ENCODE measurements at places on chromosomes 1 and 21. TPM values are rescaled to one million over a fixed set of nuclear protein-coding genes. Genes with fewer than 3 reads are reported as not detected.

DNA sequence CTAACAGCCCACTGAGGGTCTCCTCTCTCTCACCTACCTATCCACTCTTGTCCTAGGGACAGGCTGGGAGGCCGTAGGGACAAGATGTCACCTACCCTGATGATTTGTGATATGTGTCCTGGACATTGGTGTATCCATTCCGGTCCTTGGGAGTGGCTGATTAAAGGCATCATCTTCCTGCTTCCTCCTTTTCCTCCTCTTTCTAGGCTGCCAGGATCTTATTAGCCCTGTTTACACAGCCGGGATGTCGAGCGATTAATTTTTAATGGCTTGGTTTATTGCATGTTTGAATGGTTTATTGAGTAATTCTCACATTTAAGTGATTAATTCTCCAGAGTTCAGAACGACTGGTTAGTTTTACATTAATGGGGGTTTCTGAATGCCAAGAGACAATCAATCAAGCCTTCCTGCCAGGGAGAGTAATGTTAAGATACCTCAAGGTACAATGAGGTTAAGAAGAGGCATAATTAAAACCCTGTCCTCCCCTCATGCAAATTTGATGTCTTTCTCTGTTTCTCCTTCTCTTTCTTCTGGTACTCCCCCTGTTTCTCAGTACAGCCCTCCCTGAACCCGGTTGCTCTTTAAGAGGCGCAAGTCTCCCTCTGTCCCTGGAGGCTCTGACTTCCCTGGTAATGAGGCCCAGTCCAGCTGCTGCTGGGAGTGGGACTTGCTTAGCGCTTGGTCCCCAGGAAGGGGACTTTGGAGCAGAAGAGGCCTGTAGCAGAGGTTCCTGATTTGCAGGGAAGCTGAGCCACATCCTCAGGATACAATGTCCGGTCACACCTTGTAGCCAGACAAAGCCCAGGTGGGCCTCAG is 50.9 kb downstream of the ACTL8 start:
- no peak for DNase-seq

DNA sequence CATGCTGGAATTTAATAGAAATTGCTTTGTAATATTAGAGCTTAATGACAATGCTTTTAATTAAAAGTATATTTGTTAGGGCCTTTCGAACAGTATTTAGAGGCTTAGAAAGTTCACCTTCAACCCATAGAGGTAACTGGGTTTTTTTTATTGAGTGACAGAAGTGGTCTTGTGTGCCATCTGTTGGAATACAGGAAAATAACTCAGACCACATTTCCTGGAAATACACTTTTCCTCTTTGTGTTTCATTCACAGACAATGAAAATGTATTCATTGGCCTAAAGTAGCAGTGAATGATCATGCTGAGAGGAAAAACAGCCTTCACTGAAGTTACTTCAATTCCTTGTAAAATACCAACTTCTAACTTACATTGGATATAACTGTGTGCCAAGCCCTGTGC is 83.6 kb upstream of the L1TD1 start:
- DNase-seq, result no peak

DNA sequence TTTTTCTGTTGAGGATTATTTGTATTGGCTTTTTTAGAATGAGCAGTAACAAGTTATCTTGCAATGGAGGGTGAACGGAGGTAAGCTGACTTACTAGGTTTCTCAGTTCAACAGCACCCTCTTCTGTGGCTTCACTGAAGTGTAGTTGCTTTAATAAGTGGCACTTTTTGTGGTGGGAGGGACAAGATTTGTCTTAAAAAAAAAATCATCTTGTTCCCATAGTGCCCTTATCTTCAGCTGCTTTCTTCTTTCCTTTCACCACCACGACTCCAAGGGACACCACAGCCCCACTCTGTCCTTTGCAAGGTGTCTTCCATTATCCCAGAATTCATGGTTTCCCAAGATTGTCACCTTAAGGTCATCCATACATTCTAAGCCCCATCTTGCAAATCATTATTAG is 92.9 kb downstream of the PIGK start:
- DNase-seq, result no peak

DNA sequence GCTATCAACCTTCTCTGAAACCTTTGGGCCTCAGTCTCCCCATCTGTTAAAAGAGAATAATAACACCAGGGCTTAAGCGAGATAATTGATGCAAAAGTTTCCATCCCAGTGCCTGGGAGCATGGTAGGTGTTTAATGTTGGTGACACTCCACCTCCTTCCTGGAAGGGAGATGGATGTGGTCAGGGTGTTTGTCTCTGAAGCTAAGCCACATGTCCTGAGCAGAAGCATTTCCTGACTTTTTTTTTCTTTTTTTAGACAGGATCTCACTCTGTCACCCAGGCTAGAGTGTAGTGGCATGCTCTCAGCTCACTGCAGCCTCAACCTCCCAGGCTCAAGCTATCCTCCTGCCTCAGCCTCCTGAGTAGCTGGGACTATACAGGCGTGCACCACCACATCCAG is 72.6 kb upstream of the HMGB4 start:
- DNase-seq, result no peak

DNA sequence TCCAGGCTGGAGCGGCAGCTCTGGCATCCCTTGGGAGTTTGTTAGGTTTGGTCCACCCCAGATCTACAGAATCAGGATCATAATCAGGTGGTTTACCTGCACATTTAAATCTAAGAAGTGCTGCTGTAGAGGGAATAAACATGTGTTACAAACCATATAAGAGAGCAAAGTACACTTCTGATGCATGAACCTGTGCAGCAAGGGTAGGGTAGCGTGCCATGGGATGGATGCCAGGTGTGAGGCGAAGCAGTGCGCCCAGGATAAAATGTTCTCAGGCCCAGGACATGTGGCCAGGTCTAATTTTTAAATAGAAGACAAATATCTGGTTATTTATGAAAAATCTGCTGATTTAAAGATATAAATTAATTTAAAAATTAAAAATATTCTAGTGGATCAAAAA is 308.8 kb upstream of the USP24 start:
- DNase-seq, result no peak

DNA sequence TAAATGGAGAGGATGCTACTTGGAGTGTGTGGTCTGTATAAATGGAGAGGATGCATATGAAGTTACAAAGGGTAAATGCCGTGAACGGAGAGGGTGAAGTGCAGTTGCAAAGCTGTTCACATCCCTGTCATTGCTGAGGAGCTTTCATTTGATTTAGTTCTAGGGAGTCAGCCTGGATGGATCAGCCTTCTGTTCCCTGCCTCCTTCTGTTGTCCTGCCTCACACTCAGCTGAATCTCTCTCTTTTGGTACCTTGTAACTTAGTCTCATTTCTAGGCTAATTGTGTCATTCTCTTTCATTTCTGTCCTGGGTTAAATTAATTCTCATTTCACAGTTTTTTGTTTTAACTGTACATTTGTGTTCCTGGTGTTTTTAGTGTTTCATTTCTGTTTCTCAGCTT is 133.2 kb upstream of the COL6A1 start:
- no peak for DNase-seq

DNA sequence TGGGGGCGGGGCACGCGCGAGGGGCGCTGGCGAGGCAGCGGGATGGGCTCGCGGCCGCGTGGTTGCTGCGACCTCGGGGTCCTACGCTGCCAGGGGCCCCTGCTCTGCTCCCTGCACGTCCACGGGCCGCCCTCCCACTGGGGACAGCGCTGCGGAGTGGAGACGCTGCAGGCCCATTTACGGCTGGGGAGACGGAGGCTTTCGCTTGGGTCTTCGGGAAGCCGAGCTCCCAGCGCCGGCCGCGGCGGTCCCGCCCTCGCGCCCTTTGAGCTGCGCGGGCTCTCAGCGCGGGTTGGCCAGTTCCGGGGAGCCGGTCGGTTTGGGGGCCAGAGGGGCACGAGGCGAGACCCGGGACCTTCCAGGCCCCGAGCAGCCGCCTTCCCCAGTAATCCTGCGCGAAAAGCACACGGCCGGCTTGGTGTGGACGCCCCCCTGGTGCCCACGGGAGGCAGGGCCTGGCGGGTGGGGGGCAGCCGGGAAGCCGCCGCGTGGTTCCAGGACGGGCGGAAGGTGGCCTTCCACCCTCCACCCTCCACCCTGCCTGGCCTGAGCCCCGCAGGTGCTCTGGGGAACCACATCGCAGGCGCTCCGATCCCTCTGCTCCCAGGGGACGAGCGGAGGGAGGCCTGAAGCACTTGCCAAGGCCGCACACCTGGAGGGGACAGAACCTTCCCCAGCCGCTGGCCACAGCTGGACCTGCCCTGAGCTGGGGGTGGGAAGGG is 570 bp upstream of the PEX10 start:
- no peak for DNase-seq

GRCh38 chr1:96834986-96835385 is 113.4 kb downstream of the PTBP2 start:
- DNase-seq, result no peak

GSTM5 gene
- 0.60 TPM for total RNA-seq

GRCh38 chr1:238196516-238196915 is 305.8 kb upstream of the ZP4 start:
- no peak for DNase-seq

DNA sequence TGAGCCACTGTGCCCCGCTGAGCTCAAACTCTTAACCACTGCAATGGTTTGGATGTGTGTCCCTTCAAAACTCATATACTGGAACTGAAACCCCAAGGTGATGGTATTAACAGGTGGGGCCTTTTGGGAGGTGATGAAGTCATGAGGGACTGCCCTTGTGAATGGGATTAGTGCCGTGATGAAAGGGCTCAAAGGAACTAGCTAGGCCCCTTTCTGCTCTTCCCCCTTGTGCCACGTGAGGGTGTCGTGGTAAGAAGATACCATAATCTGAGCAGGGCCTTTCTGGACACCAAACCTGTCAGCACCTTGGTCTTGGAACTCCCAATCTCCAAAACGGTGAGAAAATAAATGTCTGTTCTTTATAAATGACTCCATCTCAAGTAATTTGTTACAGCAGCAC is 45.5 kb upstream of the SPOCD1 start:
- DNase-seq, result no peak

EPB41 gene
- 193 TPM for total RNA-seq

DNA sequence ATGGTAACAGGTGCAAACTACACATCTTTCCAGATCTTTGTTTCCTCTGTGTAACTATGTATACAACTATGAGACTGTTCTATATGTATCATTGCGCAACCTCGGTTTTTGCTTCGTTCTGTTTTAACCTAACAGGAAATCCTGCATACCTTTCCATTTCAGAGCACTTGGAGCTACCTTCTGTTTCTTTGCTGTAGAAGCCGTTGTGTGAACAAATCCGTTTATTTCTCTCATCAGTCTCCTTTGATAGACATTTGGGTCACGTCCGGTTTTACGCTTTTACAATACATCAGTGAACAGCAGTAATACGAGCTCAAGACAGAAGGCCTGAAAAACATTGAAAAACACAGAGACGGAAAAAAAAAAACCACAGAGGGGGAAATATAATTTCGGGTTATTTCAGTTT is 10.5 kb downstream of the ATP5IF1 start:
- DNase-seq, result peak; percentile 35

DNA sequence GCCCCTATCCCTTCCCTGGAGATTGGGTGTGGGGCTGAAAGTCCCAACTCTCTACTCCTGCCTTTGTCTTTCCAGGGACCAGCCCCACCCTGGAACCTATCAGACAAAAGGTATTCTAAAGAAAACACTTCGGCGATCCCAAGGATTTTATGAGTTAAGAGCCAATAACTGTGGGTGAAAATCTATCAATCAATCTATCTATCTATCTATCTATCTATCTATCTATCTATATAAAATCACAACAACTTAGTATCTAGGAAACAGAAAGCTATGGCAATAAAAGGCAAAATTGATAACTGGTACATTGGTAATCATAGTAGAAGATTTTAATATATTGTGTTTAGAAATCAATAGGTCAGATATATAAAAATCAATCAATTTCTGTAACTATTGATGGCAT is 22.9 kb downstream of the TRIM11 start:
- DNase-seq, result no peak

DNA sequence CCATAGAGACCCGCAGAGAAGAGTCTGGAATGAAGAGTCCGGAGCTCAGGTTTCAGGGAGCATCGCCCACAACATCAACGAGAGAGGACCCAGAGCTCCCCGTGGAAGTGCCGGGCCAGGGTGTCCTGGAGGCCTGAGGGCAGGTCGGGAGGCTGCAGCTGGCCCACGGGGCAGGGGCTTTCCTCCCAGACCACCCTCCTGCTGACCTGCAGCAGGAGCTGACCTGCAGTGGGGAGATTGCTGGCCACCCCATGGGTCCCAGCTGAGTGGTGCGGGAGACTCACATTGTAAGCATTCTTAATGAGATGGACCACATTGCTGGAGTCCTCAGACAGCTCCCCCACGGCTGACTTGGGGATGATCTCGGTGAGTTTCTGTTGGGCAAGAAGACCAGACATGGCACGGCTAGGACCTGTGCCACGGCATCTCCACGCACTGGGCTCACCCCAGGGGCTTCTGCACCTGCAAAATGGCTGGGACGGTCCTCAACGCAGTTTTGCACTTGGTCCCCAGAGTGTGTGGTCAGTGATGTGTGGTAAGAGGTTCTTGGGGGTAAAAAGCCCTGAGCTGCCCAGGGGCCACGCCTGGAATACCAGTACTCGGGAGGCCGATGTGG is 21.3 kb upstream of the PTTG1IP start:
- no peak for DNase-seq

PDPN gene
- not detected for total RNA-seq

NES gene
- total RNA-seq, result not detected

DNA sequence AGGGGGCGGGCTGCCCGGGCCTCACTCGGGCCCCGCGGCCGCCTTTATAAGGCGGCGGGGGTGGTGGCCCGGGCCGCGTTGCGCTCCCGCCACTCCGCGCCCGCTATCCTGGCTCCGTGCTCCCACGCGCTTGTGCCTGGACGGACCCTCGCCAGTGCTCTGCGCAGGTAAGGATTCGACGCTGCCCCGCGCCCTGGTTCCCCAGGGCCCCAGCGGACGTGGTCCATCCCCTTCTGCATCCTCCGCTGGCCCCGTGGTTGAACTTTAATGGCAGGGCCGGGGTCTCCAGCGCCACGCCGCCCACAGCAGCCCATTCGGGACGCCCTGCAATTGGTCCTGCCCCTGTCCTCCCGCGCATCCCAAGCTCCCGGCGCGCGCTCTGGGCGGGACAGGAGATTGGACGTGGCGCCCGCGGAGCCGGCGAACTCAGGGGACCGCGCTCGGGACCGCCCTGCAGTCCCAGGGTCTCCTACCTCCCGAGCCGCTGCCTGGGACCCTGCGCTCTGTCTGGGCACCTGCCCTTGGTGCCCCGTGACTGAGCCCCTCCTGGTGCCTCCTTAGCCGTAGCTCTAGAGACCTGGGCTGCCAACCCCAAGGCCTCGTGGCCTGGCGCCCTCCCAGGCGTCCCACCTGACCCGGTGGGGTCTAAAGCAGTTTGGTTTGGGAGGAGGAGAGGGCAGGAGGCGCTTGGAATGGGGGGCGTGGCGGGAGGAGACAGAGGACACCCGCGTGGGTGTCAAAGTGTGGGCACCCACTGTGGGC is at the start of gene ALPL:
Gene ALPL, plus strand, starts transcription at position 73 of the 762 bp plus-strand sequence. CDS start 44,659 bp downstream, outside the sequence.
- DNase-seq, result no peak

USP33 gene
- total RNA-seq, result 59.1 TPM

DNA sequence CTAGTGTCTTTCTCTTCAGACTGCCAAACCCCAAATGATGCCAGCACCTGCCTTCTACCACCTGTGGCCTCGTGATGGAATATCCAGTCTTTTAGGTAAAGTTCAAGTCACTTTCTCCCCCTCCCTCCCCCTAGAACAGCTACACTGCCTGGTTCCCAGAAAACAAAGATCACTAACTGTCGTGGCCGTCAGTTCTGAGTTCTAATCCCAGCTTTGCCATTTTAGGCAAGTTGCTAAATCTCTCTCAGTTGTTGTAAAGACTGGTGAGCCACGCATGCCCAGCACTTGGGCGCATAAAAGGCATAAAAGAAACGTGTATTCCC is 648 bp upstream of the TRAPPC3 start:
- no peak for DNase-seq

Data from T-helper 17 cell (primary cell).